CD8-positive, alpha-beta T cell (primary cell): ENCODE measurements at places on chromosomes 5 and 9.

DNA sequence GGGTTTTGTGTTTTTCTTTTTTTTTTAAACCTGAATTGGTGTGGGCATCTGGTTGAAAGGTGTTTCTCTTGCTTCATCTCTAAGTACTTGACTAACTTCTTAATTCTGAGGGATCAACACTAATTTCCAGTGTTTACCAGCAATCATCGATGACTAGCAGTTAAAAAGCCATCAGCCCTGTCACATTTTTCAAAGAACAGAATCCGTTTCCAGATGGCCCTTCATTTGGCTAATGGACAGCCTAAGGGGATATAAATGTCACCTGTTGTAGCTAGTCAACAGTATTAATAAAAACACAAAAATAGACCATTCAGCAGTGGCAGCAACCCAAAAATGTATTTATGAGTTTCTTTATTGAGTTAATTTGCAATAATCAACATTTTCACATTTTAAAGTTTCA, 1076.5 kb downstream of the MAT2B start:
- DNase-seq, result no peak

DNA sequence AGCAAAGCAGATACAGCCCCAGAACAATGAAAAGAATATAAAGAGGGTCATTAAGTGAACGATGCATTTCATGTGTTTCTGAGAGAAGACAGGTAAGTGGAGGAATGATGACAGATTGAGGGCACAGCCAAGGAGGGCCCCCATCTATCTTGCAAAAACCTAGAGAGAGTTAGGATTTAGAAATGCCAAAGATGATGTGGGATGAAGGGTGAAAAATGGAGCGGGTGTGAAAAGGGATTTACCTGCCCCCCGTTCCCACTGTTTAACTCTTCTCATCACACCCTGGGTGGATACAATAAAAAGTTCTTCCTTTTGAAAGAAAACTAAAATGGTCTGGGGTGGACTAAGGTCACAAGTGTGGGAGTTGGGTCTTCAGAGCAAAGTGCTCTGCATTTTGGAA, 18.5 kb upstream of the PPP2R2B start:
- DNase-seq, result no peak

DNA sequence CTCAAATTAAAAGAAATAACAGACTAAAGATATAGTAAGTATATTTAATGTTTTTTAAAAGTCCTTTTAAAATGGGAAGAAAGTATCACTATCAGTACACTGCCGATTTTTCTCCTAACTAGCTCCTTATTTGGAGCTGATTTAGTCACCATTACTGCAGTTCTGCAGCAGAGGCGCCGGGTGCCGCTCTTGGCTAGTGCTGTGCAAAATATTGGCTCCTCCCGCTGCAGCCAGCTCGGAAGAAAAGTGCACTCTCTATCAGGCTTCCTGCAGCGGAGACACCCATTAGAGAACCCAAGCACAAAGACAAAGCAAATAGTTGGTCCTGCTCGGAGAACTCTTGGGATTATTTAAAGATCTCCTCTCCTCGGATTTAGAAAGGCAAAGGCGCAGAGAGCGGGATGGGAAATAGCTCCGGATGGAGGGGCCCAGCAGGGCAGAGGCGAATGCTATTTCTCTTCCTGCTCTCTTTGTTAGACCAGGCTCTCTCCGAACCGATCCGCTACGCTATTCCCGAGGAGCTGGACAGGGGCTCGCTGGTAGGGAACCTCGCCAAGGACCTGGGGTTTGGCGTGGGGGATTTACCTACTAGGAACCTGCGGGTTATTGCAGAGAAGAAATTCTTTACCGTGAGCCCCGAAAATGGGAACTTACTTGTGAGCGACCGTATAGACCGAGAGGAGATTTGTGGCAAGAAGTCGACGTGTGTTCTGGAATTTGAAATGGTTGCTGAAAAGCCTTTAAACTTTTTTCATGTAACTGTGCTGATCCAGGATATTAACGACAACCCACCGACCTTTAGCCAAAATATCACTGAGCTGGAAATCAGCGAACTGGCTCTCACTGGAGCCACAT, at the start of gene PCDHGB3:
TSS of gene PCDHGB3 (plus strand) at position 249 of the 855 bp plus-strand sequence. CDS start at position 402, 153 bp downstream.
- peak; percentile 44 for DNase-seq

DNA sequence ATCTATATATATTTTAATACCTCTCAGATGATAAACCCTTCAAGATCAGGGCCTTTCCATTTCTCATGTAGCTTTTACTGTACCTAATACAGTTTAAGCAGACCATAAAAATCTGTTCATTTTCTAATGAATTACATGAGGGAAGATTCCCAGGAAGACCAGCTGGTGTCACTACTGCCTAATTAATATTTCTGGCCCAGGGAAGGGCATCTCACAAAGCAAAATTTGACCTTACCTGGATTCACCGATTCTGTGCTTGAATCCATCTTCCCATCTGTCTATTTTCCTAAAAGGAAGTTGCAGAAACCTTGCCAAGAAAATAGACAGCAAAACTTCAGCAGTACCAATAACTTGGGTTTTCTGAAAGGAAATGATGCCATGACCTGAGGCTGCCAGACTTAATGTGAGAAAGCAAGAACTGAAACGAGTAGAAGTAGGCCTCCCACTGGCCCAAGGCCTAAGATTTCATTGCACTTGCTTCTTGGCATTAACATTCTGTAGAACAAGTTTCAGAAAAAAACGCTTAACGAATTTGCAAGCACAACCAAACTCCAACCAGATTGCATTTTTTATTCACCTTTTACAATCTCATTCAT, 83.0 kb upstream of the GLIS3 start:
- DNase-seq, result no peak

- DNase-seq, result no peak
Observed at GRCh38 chr5:44225231-44226160, 163.7 kb downstream of the FGF10 start.
